ENCODE measurements at places on chromosomes 16 and 17. TPM values are rescaled to one million over a fixed set of nuclear protein-coding genes. Genes with fewer than 3 reads are reported as not detected.
A peak's percentile ranks its signal among the peaks of the same experiment; 100 is the strongest.

DNA sequence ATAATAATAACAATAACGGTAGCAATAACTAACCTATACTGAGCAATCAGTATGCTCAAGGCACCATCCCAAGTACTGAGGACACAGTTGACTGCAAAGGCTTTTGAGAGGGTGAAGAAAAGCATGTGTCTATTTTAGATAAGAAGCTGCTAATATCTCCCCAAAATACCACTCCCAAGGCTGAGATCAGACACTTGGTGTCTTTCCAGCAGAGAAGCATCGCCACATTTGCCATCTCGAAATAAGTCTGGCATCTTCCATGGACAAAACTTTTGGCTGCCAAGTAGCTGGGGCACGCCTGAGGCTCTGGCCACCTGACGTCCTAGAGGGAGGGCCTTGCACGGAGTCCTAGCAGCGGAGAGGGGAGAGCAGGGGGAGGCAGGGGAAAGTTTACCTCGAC lies 39.0 kb downstream of the ZNF423 start:
- no peak for DNase-seq

GRCh38 chr16:78684030-78684611 lies 584.7 kb downstream of the WWOX start:
- DNase-seq: no peak

- no peak for DNase-seq
Observed at GRCh38 chr16:12146966-12147365, 170.4 kb downstream of the SNX29 start.

GRCh38 chr17:63589646-63590045 lies 11.0 kb upstream of the TACO1 start:
- DNase-seq: no peak

Gene CCL4
- total RNA-seq: 1.5 TPM

DNA sequence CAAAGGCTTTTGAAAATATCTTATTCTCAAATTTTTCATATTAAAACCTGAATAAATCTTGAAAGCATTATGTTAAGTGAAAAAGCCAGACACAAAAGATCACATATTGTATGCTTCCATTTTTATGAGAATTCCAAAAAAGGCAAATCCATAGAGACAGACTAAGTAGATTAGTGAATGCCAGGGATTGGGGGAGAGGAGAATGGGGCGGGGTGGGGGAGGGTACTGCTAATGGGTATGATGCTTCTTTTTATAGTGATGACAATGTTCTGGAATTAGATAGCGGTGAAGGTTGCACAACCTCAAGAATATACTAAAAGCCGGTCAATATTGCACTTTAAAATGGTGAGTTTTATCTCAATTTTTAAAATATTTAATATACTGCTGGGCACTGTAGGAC lies 44.0 kb downstream of the XPO6 start:
- no peak for DNase-seq

GRCh38 chr17:51640108-51640622 lies 379.8 kb downstream of the UTP18 start:
- DNase-seq: peak; percentile 37

DNA sequence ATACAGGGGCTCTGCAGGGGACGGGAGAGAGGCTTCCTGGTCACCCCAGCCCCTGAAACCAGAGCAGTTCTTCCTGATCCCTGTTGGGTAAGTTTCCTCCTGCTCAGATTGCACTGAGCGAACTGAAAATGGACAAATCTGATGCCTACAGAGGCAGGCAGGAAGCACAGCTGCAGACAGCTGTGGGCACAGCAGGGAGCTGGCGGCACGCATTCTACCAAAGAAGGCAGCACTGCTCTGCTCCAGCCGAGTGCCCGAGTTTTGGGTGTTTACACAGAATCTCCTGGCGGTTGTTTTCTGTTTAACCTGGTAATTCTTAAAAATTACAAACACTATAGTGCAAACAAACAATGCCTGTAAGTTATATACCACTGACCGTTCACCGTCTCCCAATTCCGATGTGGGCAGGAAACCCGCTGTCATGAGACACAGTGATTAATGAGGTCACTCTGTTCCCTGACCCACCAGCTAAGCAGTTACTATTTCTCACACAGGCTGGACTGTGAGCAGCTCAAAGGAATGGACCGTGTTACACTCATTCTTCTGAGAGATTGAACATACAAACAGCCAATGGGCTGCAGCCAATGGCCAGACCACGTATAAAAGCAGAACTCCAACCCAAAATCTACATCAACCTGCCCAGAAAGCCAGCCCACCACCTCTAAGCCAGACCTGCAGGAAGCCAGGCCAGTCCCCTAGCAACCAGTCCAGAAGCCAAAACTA lies 25.5 kb downstream of the NSMCE1 start:
- no peak for DNase-seq

- DNase-seq: no peak
Observed at GRCh38 chr17:12759090-12759489, 30.2 kb upstream of the ARHGAP44 start.

DNA sequence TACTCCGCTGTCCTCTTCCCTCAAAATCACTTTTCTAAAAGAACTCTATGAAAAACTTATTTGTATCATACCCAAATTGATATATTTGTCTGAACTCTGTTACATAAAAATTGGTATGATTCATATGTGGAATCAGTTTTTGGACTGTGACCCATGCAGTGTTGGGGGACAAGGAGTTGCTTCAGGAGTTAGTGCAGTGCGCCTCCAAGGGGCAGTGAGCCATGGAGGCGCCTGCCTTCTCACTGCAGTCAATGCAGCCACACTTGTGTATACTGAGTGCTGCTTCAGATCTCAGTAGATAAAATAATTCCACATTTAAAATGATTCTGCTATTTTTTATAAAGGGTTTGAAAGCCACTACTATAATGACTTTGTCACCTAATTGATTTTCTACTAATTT lies 32.5 kb downstream of the DGKE start:
- DNase-seq: no peak

DNA sequence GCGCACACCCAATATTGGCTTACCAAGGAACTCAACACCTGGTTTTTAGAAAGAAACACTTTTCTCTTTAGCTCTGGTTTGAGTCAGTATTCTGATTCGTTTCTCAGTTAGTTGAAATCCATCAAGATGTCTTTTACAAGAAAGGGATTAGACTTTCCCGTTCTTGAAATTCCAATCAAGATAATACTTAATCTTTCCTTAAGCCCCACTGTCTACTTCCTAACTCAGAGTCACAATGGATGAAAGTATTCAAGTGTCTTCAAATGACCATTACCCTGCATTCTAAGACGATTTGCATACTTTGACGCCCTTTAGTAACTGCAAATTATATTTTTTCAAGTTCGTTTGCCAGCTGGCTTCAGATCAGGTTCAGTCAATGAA lies 189.8 kb downstream of the USP22 start:
- no peak for DNase-seq

- peak; percentile 62 for DNase-seq
Observed at GRCh38 chr17:21511363-21512195, 135.4 kb downstream of the KCNJ12 start.

- DNase-seq: no peak
Observed at GRCh38 chr17:19278729-19279128, 41.6 kb downstream of the EPN2 start.

GRCh38 chr17:40349477-40349894 lies 15.1 kb downstream of the GJD3 start:
- DNase-seq: no peak

DNA sequence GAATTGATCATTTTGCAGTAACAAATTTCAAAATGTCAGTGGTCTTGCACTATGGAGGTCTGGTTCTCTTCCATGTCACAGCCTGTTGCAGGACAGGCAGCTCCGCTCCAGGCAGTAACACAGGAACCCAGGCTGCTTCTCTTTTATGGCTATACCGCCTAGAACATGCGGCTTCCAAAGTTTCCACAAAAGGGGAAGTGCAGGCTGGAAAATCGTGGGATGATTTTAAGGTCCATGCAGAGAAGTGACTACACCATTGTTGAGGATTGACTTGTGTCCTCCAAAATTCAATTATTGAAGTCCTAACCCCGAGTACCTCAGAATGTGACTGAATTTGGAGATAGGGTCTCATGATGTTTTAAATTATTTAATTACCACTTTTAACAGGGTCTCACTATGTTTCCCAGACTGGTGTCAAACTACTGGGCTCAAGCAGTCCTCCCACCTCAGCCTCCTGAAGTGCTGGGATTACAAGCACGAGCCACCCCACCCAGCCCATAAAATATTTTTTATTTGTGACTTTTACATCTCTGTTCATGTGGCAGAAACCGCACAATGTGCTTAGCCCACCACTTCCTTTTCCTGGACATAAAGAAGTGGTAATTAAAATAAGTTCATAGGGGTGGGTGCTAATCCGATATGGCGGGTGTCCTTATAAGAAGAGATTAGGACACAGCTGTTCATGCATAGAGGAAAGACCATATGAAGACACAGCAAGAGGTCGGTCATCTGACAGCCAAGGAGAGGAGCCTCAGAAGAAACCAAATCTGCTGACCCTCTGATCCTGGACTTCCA lies 279.2 kb upstream of the RPL38 start:
- DNase-seq: no peak

GRCh38 chr17:74087002-74087585 lies 116.4 kb upstream of the RPL38 start:
- DNase-seq: no peak

DNA sequence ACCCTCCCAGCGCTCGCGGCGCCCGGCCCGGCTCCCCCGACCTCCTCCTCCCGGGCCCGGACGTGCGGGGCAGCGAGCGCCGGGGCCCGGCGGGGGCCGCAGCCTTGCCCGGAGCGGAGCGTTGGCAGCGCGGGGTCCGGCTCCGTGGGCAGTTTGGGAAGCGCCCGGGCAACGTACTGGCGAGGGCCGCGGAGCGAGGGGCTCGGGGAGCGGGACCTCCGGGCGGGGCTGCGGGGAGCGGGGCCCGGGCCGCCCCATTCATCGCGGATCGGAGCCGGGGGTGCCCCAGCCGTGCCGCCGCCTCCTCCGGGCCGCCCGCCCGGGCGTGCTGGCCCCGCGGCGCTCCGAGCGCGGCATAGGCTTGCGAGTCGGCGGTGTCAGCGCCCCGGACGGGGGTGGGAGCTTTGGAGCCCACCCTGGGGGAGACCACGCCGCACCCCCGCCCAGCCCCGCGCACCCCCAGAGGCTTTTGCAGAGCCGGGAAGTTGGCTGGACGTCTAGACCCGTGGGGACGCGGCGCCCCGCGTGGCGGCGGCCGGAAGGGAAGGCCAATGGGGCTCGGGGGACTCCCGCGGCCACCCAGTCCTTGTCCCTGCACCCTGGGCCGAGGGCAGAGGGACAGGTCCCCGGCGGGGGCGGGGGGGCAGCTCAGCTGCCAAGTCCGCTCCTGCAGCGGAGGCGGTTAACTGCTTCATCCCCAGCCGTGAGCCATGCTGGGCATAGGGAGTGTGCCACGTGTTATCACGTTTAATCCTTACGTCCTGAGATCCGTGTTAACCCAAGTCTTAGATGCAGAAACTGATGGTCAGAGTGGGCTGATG lies 852 bp downstream of the ZNF469 start:
- DNase-seq: no peak

Gene CEP95
- total RNA-seq: 269 TPM

Gene SEPTIN1
- 163 TPM for total RNA-seq

Gene BCAR1
- total RNA-seq: 0.08 TPM

Gene ANKRD40CL
- total RNA-seq: not detected

DNA sequence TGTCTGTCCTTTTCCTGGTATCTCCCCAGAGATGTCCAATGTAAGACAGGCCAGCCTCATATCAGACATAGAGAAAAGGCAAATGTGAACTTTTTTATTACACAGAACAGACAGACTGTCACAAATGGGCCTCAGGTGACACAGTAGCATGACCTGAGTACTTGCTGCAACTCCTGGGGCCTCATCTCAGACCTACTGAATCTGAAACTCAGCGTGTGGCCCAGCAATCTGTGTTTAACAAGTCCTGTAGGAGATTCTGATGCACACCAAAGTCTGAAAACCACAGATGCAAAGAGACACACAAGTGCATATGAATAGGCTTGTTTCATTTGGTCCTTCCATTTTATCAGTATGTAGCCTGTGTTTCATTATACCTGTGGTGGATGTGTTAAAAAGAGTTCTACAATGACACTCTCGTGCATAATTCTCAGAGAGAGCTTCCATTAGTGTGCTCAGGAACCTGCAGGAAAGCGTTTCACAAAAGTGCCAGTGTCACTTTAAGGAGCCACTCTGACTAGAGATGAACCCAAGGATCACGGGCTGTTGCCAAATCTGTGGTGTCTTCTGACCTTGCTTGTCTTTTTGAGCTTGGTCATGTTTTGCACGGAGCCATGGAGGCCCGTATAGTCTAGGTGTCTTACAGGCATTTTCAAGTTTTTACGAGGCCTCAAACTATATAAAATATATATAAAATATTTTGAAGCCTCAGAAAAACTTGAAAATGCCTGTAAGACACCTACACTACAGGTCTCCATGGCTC lies 33.8 kb upstream of the NF1 start:
- no peak for DNase-seq

- DNase-seq: no peak
Observed at GRCh38 chr17:6244253-6244652, 174.1 kb downstream of the WSCD1 start.

DNA sequence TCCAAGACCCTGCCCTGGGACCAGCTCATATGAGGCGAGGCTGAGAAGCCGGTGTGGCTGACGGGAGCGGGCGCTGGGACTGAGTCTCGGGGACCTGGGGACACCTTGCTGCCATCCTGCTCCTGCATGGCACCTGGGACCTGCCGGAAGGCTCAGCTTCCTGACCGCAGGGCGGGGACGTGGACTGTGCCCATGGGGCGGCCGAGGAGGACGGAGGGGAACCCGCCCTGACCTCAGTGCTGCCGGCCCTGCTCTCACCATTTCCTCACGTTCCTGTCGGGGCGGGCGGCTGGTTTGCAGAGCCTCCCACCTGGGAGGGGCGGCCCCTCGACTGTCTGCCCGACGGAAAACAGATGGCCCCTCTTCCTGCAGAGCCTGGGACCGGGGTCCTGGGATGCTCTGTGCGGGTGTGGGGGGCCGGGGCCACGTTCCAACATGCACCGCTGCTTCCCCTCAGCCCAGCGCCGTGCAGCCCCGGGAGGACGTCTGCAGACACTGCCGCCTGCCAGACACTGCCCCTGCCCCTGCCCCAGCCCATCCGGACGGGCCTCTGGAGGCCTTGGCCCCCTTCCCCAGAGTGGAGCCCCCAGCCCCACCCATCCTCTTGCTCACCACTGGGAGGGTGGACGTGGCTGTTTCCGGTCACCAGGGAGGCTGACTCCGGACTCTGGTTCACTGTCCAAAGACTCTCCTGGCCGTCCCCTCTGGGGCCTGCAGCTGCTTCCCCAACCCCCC lies 43.9 kb upstream of the SSTR5 start:
- no peak for DNase-seq

Gene ABCA9
- total RNA-seq: 0.03 TPM

- DNase-seq: no peak
Observed at GRCh38 chr17:50311112-50311460, 34.8 kb upstream of the XYLT2 start.

Data from CD4-positive, alpha-beta T cell (primary cell).